ENCODE measurements at places on chromosomes 4 and X.

GRCh38 chrX:101740642-101741041 is 81.0 kb upstream of the ARMCX2 start:
- no peak for DNase-seq

DNA sequence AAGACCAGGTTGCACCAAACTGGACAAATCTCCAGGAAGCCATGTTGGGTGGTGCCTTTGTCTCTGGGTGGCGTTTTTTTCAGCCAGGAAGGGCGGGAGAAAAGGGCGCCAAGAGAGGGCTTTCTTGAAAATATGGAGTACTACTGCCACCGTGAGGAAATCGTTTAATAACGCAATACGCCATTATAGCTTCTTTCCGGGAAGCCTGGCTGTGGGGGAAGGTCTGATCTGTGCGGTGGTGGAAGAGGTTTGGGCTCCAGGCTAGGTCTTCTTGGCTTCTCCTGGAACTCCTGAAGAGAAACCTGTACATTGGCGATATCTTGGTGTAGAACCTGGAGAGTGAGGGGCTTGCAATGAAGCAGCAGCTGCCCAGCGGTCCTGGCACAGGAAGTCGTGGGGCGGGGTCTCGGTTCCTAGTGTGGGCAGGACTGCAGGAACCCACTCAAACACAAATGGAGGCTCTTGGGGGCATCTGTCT is 202.7 kb downstream of the OR13H1 start:
- peak; percentile 83 for DNase-seq

DNA sequence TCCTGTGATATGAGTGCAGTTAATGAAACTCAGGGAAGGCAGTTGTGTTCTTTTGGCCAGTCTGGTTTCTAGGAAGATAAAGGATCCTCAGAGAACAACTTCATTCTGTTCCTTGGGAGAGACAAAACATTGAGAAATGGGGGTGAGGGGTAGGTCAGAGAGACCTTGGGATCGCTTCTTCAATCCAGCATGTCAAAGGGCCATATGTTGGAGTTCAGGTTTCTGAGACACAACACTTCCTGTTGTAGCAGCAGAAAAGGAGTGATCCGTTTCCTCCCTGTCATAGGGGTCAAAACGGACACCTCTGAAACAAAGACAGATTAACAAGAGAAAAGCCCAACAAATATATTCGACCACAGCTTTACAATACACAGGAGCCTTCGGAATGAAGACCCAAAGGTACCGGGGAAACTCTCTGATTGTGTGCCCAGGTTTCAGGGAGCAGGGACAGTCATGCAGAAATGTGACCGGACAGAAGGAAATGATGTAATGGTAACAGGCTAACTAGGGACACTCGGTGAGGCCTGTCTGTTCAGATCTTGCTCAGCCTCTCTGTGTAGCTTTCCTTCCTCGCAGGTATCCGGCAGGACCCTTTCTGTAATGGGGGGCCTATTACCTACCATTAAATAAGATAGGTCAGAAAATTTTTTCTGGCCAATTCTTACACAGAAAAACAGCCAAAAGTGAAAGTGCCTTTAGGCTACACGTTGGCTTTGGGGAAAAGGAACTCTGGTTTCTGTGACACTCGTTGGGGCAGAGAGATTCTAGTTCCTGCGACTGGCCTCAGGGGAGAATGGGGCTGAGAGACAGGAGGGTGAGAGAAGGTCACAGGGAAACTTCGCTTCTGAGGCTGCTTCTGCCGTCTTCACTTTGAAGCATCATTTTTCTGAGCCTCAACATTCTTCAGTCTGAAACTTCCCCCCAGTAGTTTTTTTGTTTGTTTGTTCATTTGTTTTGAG is 103.3 kb upstream of the TLR3 start:
- DNase-seq: no peak

GRCh38 chr4:82380344-82380743 is 6.6 kb upstream of the HNRNPD start:
- no peak for DNase-seq

GRCh38 chr4:115058533-115058932 is 54.9 kb downstream of the NDST4 start:
- DNase-seq: no peak

- DNase-seq: peak; percentile 40
Observed at GRCh38 chrX:12065251-12065650, 73.0 kb upstream of the FRMPD4 start.

DNA sequence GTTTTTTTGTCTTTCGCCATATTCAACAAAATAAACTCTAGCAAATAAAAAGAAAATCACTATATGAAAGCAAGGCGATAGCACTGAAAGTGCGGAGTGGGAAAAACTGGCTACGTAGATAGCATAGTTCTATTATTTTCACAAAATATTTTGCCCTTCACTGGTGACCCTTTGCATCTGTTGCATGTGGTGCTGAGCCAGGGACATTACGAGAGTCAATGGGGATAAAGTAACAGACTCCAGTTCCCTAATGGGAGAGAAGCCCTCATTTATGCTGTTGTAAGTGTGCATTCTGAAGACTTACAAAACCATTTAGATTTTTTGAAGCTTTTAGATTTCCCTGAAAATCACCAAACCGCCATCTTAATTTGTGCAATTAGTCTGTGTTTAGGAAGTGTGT is 501.6 kb downstream of the PPARGC1A start:
- no peak for DNase-seq

DNA sequence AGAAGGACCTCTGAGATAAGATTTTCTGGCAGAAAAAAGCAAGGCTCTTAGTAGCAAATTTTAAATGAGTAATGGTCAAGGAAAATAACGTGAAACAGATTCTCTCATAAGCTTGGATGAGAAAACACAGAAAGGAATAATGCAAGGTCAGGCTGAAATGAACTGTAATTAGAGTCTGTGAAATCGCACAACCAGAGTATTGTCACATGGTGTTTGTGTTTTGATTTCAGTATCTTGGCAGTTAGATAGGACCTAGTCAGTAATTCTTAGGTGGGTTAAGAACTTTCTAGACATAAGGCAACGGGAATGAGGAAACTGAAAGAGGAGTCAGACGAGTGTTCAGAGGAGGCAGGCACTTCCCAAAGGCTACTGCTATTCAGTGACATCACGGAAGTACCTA is 34.6 kb downstream of the LIMCH1 start:
- DNase-seq: no peak

- no peak for DNase-seq
Observed at GRCh38 chr4:142697320-142697719, 148.8 kb downstream of the INPP4B start.

GRCh38 chr4:114423582-114423981 is 175.0 kb upstream of the UGT8 start:
- no peak for DNase-seq

- no peak for DNase-seq
Observed at GRCh38 chrX:110006821-110007375, 4.0 kb downstream of the TMEM164 start.

DNA sequence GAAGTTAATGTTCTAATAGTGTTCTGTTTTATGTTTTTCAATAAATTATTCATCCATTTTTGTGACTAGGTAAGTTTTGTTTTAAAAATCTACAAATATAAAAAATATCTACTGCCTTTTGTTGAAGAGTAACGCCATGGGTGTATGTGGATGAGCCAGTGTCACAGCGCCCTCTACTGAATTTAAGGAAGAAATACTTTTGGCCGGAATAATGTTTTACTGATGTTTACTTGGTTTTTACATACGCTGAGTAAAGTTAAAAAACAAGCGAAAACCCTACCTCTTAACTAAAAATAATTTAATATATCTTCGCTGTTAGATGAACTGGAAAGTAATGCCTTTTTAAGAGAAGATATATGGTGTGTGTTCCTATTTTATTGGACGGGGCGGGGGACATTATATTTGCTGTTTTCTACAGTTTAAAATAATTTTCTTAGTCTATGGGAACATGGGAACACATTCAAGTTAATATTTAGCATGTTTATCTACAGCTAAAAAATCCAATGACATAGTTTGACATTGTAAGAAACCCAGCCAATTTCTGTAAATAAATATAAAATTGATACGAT is 86.1 kb downstream of the CPE start:
- peak; percentile 60 for DNase-seq

- DNase-seq: no peak
Observed at GRCh38 chrX:103503163-103503852, 16.0 kb downstream of the RAB40A start.

DNA sequence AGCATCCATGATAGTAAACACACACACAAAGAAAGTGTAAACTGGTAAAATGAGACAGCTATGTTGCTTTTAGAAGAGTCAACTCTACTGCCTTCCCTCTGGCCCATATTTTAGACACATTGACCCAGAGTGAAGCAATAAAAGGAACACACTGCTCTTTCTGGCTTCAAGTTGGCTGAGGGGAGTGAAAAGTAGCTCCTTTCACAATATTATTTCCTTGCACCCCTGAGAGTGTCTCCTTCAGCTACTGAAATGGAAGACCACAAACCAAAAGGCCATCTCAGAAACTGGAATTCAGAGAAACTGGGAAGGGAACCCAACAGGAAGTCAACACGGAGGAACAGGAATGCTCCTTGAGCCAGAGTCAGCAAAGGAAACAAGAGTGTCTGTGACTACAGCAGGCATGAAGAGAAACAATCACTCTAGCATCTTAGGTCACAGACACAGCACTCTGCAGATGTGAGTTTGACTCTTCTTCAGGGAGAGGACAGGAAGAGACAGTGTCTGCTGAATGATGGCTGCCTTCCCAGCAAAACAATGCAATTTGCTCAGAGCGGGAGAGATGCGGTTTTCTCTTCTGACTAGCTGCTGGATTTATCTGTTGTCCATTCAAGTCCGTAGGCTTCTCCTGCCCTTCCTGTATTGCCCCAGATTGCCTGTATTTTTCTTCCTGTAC is 106.7 kb downstream of the SPATA18 start:
- no peak for DNase-seq

- DNase-seq: no peak
Observed at GRCh38 chr4:112735474-112735951, 98.6 kb downstream of the LARP7 start.

DNA sequence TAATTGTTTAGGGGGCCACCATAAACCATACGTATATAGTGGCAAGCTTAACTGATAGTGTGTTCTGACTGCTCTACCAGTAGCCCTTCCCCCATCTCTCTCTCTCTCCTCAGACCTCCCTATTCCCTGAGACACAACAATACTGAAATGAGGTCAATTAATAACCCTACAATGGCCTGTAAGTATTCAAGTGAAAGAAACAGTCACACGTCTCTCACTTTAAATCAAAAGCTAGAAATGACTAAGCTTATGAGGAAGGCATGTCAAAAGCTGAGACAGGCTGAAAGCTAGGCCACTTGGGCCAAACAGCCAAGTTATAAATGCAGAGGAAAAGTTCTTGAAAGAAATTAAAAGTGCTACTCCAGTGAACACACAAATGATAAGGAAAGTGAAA is 78.0 kb downstream of the PRDM5 start:
- DNase-seq: no peak

DNA sequence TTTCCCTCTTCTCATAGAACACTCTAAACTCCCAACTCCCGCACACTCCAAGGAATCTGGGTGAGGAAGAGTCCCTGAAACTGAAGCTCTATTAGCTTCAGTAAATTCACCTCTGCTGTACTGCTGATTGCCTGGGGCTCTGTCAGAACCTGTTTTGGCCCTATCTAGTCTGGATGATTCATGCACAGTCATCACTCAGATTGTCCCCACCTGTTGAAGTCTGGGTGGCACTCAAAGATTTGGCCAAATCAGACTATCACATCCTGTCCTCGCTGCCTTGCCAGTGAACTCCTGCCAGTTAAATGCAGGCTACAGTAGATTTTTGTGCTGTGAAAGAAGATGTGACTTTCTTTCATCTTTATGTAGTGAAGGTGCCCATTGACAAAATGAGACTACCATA is 63.5 kb upstream of the EMCN start:
- no peak for DNase-seq

GRCh38 chr4:15410750-15411149 is 17.1 kb upstream of the C1QTNF7 start:
- peak; percentile 96 for DNase-seq

DNA sequence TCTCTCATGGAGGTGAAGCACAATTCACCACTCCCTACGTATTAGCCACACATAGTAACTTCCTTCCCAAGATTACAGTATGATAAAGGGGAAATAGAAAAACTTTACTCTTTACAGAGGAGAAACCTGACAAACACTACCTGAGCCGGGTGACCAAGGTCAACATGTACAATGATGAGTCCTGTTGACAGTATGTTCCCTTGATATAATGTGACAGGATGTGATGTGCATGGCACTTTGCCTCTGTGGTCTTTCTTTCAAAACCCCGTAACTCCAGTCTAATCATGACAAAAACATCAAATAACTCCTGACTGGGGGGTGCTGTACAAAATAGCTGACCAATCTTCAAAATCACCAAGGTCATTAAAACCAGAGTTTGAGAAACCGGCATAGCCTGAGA is 60.6 kb downstream of the CD99L2 start:
- DNase-seq: no peak

DNA sequence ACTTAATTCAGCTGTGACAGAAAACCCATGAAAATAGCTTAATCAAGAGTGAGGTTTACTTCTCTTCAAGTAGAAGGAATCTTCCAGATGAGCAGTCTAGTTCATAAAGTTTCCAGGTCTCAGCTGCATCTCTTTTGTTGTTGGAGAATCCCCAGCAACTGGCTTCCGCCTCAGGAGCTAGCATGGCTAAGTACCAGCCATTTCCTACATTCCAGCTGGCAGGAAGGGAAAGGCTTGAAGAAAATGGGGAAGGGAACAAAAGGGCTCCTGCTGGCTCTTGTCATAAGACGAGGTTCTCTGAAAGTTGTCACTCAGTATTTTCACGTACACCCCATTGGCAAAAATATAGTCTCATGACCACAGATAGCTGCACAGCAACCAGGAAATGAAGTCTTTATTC is 27.3 kb upstream of the TRIM2 start:
- DNase-seq: no peak

DNA sequence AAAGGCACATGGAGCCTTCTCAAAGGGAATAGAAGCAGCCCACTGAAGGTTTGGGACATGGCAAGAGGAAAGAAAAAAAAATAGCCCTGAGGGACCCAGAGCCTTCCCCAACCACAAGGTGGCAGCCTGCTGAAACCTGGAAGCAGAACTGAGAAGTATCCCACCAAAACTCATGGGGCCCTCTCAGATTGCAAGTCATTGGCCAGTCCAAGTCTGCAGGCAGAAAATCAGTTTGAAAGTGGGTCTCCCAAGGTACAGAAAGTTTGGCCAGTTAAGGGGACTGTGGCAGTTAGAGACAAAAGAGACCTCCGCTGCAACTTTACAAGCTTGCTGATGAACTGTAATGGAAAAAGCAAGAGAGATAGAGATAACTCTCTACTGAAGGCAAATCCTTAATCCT is 155.8 kb downstream of the ANTXR2 start:
- DNase-seq: peak; percentile 58

GRCh38 chr4:23422878-23423277 is 467.0 kb downstream of the PPARGC1A start:
- DNase-seq: no peak

- no peak for DNase-seq
Observed at GRCh38 chr4:30801876-30802275, 81.7 kb downstream of the PCDH7 start.

GRCh38 chr4:87014284-87014782 is 79.5 kb downstream of the AFF1 start:
- peak; percentile 62 for DNase-seq

GRCh38 chr4:136395212-136395722 is 1137.0 kb downstream of the PCDH18 start:
- DNase-seq: no peak

- DNase-seq: no peak
Observed at GRCh38 chr4:159049780-159050375, 53.0 kb upstream of the RAPGEF2 start.

GRCh38 chr4:99586322-99586721 is 11.7 kb downstream of the MTTP start:
- DNase-seq: peak; percentile 12

- no peak for DNase-seq
Observed at GRCh38 chr4:141871086-141871770, 234.8 kb downstream of the IL15 start.

GRCh38 chr4:6825403-6825802 is 42.9 kb downstream of the KIAA0232 start:
- no peak for DNase-seq

All from A673 (cell line).